ENCODE measurements at places on chromosomes 7 and 10.

GRCh38 chr10:7513936-7514335, 103.1 kb upstream of the SFMBT2 start:
- DNase-seq: no peak

DNA sequence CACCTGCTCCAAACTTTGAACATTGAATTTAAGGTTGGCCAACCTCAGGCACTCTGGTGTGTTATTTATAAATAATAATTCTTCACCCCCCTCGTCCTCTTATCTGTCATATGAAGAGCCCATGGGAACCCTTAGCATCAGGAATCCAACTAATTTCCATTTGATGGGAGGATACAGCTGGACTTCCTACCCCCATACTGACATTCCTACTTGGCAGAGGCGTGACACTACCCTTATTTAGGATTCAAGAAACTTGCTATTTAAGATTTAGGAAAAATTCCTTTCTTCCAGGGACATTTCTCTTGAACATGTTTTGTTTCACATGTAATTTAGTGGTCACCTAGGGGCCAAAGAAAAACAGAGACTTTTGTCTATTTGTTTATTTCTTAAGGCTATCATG, 171.9 kb upstream of the NRP1 start:
- DNase-seq: peak; percentile 2

DNA sequence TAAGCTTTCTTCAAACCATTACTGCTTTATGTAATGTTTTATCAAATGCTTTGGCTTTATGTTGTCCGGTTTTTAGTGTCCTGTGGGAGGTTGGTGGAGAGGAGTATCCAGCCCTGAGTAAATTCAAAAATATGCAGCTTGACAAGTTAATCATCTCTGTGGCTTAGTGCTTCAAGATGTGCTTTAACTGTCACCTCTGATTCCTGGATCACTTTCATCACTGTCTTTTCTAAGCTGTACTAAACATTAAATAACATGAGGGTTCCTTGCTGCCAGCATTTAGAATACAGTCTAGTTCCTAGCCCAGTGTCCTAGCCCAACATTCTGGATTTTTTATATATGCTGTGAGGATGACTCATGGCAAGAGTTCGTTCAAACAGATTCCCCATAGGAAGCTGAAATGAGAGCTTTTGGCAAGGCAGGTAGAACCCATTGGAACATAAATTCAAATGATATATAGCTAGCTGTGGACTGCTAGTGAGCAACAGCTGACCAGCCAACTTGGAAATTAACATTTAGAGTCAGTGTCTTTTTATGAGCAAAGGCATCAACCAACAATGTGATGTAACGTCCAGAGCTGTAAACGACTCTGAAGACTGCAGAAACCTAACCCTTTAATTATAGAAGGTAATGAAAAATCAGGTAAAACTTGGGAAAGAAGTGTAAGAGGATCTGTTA, 80.6 kb upstream of the OIT3 start:
- peak; percentile 73 for DNase-seq

- DNase-seq: no peak
Observed at GRCh38 chr10:52409195-52409594, 95.1 kb downstream of the DKK1 start.

DNA sequence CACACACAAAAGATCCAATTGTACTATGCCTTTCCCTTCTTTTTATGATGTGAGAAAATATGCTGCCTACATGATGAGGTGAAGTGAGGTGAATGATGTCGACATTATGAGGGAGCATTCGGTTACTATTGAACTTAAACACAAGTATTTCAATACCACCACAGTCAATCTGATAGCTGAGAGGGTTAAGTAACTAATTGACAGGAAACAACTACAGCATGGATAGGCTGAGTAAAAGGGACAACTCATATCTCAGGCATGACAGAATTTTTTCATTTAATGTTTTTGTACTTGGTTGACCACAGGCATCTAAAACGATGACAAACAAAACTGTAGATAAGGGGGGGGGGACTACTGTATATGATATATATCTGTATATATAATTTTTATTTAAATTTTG, 488.9 kb downstream of the SH2D4B start:
- DNase-seq: no peak

GRCh38 chr7:3984456-3984855, 683.4 kb downstream of the SDK1 start:
- no peak for DNase-seq

DNA sequence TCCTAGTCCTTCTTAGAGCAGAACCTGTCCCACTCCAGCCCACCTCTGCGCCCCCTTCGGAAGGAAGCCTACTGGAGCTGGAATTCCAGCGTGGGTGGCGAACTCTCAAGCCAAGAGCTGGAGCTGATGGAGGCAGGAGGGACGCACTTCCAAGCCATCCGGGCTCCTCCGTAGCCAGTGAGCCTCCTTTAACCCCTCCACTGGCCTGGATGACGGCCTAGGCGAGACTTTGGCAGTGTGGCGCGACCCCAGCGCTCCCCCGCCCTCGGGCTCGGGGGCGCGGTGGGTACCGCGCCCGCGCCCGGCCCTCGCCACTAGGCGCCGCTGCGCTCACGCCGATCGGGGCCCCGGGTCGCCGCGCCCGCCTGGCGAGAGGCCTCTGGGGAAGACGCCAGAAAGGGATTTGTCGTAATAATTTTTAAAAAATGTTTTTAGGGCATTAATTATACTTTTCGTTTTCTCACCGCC, 5.1 kb upstream of the EMX2 start:
- DNase-seq: peak; percentile 32

DNA sequence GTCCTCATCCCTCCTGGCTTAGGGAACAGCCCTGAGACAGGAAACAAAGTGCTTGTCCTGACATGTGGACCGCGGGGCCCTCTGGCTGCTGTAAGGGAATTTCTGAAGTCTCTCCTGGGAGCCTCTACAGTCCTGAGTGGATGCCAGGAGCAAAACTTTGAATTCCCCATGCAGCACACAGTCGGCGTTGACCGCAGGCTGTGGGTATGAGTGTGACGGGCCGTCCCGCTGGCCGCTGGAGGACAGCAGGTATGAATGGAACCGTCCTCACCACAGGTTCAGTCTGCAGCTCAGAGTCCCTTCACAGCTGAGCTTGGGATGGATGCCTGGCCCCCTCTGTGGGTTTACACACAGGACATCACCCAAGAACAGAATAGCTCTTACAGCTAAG, 94.9 kb downstream of the GPR26 start:
- no peak for DNase-seq

GRCh38 chr7:55060085-55060484, 41.3 kb downstream of the EGFR start:
- DNase-seq: no peak

DNA sequence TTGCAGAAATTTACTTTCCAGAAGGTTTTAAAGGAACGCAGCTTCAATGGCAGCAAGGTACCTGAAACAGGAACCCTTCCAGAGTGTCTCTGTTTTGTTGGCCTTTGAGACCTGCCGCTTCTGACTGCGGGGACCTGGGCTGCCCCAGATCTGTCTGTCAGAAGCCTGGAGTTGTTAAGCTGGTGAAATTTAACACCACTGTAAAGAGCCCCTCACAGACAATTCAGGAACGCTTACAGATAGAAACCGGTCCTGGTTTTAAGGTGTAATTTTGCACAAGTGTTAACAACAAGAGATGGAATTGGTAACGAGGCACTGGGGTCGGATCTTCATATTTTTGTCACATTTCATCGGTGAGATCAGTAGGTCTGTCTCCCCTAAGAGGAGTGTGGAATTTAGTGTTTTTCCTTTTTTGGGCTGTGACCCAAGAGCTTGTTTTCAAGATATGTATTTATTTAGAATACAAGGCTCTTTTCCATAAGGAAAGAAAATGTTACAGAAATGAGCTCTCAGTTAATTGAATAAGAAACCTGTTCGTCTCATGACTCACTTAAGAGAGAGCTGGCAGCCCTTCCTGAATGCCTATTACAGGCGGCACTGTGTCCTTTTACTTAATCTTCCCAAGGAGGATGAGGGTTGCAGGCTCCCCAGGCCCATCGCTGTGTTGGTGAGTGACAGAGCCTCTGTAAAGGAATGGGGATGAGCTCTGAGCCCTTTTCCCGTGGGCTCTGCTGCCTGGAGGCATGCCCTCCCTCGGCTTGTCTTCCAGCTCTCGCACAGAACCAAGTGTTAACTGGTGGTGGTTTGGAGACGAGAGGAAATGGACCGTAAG, 168.7 kb downstream of the CUX1 start:
- no peak for DNase-seq

- no peak for DNase-seq
Observed at GRCh38 chr10:52949899-52950298, 177.3 kb upstream of the MBL2 start.

DNA sequence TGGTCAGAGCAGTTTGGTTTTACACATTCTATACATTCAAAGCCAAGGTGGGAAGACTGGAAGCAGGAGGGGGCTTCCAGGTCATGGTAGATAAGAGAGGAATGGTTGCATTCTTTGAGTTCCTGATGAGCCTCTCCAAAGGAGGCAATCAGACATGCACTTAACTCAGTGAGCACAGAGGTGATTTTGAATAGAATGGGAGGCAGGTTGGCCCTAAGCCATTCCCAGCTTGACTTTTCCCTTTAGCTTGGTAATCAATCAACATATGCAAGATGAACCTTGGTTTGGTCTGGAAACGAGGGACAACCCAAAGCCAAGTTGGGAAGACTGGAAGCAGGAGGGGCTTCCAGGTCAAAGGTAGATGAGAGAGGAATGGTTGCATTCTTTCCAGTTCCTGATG, 31.4 kb downstream of the TCERG1L start:
- no peak for DNase-seq

GRCh38 chr7:39128287-39128843, 150.7 kb downstream of the POU6F2 start:
- DNase-seq: no peak

GRCh38 chr7:153413540-153414287, 638.5 kb upstream of the DPP6 start:
- DNase-seq: no peak

DNA sequence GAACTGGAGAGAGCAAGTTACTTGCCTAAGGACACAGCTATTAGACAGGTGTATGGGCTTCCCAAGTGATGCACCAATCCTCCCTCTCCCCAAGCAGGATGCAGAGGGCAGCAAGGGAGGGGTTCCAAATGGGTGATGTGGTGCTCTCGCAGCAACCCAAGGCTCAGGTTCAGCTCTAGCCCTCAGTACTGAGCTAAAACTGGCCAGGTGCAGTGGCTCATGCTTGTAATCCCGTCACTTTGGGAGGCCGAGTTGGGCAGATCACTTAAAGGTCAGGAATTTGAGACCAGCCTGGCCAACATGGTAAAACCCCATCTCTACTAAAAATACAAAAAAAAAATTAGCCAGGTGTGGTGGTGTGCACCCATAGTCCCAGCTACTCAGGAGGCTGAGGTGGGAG, 40.7 kb downstream of the GPRIN2 start:
- DNase-seq: no peak

DNA sequence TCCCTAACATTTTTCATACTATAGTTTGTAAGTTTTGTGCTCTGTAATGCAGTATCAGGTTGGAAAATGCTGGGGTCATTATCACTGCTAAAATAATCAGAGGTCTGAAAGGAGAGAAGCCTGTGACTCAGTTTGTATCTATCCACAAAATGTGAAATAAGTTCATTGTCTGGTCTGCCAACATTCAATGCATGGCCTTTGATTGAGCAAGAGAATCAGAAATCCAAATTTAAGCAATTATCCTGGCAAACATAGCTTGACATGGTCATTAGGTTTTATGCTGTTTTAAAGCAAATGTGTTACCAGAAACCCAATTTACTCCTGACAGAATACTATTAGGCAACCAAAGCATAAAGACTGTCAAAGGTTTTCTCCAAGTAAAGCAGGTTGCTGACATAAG, 709.7 kb upstream of the SEMA3D start:
- no peak for DNase-seq

- no peak for DNase-seq
Observed at GRCh38 chr10:121058082-121058481, 206.9 kb downstream of the WDR11 start.

GRCh38 chr7:1055491-1055955, 11.2 kb downstream of the GPR146 start:
- DNase-seq: no peak

DNA sequence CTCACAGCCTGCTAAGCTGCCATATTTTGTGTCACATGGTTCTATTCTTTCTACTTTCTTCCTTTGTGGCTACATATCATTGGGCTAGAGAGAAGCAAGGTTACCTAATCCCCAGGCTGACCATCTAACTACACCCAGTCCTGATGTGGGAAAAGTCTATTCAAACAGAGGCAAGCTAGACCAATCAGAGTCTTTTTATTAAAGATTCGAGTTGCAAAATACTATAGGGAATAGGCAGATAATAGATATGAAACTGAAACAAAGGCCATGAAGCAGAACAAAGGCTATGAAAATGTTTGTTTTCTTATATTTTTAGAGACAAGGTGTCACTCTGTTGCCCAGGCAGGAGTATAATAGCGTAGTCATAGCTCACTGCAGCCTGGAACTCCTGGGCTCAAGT, 36.7 kb downstream of the MTERF1 start:
- DNase-seq: no peak

GRCh38 chr7:64787295-64787694, 6.9 kb upstream of the ZNF138 start:
- DNase-seq: no peak
